Thymus (tissue), 14 donors: ENCODE measurements at places on chromosomes 13 and 19.

GRCh38 chr13:94210816-94211215 is 268.7 kb downstream of the DCT start:
- no peak for DNase-seq
- H3K27ac ChIP-seq, result no peak overlapping the region
- no peaks in the 10 kb centered on the region for H3K4me1 ChIP-seq
- H3K36me3 ChIP-seq, result no peaks in the 10 kb centered on the region
- H3K4me3 ChIP-seq, result no peak overlapping the region

GRCh38 chr13:52461265-52461664 is 6.0 kb downstream of the CKAP2 start:
- H3K36me3 ChIP-seq, result peaks cover 68% of the 10 kb centered on the region
- H3K4me3 ChIP-seq, result no peak overlapping the region
- no peaks in the 10 kb centered on the region for H3K27me3 ChIP-seq
- H3K4me1 ChIP-seq, result peaks cover 11% of the 10 kb centered on the region
- no peak for DNase-seq

DNA sequence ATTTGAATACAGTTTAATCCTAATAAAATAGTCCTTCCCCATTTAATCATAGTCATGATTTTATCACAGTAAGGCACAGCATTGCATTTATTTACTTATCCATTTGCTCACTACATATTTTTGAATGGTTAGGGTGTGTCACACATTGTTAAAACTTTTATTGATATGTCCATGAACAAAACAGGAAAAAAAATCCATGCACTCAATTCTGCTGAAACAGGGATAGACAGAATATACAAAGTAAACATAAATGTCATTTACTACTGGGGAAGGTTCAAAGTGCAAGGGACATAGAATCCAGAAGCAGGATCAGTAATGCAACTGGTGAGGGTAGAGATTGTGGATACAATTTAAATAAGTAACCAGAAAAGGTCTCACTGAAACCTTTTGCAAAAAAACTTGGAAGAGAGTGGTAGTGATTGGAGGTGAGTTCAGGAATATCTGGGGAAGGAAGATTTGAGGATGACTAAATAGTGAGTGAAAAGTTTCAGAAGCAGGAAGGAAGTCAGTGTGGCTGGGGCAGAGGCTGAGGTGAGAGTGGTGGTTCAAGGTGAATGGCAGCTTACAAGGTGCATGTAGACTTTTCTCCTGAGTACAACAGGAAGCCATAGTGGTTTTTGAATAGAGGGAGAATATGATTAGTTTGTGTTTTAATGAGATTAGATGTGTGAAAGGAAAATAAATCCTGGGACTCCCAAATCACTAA is 387.2 kb upstream of the ATXN8OS start:
- no peaks in the 10 kb centered on the region for H3K36me3 ChIP-seq
- no peaks in the 10 kb centered on the region for H3K4me1 ChIP-seq
- no peak overlapping the region for H3K27ac ChIP-seq
- DNase-seq, result no peak
- H3K4me3 ChIP-seq, result no peak overlapping the region

- no peak overlapping the region for H3K27ac ChIP-seq
- H3K27me3 ChIP-seq, result peaks cover 36% of the 10 kb centered on the region
- H3K4me3 ChIP-seq, result no peak overlapping the region
- H3K4me1 ChIP-seq, result no peaks in the 10 kb centered on the region
Measured at GRCh38 chr19:18867199-18867598, 28.8 kb downstream of the CERS1 start.

DNA sequence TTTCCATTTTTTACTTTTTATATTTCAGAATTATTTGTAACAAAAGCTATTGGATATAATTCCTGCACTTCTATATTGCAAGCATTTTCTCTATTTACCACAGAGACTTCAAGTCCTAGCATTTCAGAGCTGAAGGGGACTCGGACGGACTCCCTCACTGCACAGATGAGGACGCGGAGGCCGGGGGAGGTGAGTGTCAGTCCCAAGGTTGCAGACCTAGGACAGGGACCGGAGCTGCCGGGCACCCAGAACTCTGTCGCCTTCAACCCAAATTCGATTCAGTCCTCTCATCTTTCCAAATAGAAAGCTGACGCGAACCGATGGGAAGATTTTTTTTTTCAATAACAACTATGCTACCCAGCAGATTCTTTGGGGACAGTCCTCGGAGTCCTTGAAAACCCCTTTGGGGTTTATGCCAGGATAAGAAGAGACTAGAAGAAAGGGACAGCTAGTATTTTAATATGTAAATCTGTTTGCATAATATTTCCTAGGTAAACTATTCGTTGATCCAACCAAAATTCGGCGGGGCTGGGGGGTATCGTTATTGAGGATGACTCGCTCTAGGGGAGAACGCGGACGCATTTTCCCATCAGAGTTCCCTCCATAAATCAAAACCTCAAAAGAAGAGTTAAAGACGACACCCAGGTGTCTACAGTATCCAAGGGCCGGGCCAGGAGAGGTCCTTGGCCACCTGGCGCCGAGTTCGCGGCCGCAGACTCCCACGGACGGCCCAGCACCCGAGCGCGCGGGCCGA is 803 bp downstream of the FLT3 start:
- no peak overlapping the region for H3K27ac ChIP-seq
- DNase-seq, result no peak
- H3K36me3 ChIP-seq, result no peaks in the 10 kb centered on the region
- peak overlapping the region; percentile 53 for H3K4me3 ChIP-seq

DNA sequence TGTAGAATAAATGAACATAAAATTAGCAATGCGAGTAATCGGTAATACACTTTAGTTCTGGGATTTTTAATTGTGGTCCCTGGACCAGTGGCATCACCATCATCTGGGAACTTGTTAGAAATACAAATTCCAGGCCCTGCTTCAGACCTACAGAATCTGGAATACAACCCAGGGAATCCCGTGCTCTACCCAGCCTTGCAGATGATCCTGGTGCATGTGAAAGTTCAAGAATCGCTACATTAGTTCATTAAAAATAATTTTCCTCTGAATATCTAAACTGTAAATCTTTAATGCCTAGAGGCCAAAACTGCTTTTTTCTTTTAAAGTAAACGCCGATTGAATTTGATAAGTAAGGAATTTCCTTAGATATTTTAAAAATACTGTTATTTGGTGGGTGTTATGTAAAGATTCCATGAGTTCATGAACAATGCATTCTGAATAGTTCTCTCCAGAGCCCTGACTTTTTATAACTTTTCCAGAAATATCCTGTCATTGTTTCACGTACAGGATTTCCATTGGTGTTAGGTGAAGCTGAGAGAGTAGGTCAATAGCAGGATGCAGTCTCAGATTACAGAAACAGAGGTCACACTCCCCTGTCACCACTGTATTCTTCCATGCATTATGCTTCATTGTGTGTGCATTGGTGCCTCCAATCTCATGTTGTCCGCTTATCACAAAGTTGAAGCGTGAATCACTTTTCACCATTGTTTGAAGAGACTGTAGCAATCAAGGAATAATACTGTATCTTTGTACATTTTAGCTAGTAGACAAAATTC is 596.5 kb upstream of the KLF12 start:
- H3K36me3 ChIP-seq, result no peaks in the 10 kb centered on the region
- H3K27ac ChIP-seq, result no peak overlapping the region
- H3K27me3 ChIP-seq, result no peaks in the 10 kb centered on the region
- no peak for DNase-seq
- H3K4me1 ChIP-seq, result no peaks in the 10 kb centered on the region

DNA sequence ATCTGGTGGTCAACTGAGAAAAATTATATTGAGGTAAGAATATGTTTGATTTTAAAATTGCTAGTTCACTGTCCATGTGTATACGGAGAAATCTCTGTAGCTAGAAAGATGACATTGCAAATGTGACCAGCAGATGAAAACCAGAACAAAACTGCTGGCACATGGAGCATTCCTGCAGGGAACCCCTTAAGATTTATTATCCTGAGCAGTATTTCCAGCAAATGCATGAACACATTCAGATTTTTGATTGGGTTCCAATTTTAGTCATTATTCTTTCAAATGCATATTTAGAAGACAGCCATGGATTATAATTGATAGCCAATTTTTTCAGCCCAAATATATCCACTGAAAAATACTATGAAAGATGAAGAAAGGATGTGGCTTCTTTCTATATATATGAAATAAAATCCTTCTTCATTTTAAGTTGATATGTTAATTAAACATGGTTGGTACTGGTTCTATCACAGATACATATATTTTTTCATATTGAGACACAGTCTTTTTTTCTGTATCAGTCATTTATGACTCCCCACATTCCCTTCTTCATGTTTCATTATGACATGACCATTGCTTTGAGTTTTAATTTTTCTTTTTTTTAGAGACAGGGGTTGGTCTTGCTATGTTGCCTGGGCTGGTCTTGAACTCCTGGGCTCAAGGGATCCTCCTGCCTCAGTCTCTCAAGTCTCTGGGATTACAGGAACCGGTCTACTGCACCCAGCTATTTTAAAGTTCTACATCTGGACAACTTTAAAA is 376.5 kb downstream of the KLF12 start:
- no peak overlapping the region for H3K4me3 ChIP-seq
- no peaks in the 10 kb centered on the region for H3K27me3 ChIP-seq
- H3K36me3 ChIP-seq, result no peaks in the 10 kb centered on the region
- no peak overlapping the region for H3K27ac ChIP-seq

GRCh38 chr13:28872427-28873176 is 52.5 kb downstream of the MTUS2 start:
- no peaks in the 10 kb centered on the region for H3K27me3 ChIP-seq
- H3K27ac ChIP-seq, result no peak overlapping the region
- no peak for DNase-seq
- H3K4me3 ChIP-seq, result no peak overlapping the region
- H3K36me3 ChIP-seq, result no peaks in the 10 kb centered on the region

GRCh38 chr13:34469196-34469986 is 472.7 kb upstream of the NBEA start:
- no peak for DNase-seq
- no peak overlapping the region for H3K27ac ChIP-seq
- H3K4me3 ChIP-seq, result no peak overlapping the region
- no peaks in the 10 kb centered on the region for H3K4me1 ChIP-seq

GRCh38 chr19:49690079-49690655 is 749 bp upstream of the CPT1C start:
- peaks cover 4% of the 10 kb centered on the region for H3K4me1 ChIP-seq
- H3K27me3 ChIP-seq, result peaks cover 23% of the 10 kb centered on the region
- DNase-seq, result no peak
- H3K36me3 ChIP-seq, result peaks cover 28% of the 10 kb centered on the region

- no peak overlapping the region for H3K4me3 ChIP-seq
- peaks cover 9% of the 10 kb centered on the region for H3K36me3 ChIP-seq
- H3K27me3 ChIP-seq, result no peaks in the 10 kb centered on the region
- no peak for DNase-seq
- H3K4me1 ChIP-seq, result peaks cover 18% of the 10 kb centered on the region
- no peak overlapping the region for H3K27ac ChIP-seq
Measured at GRCh38 chr19:58330458-58330857, 3.7 kb downstream of the ZSCAN22 start.

GRCh38 chr13:113666951-113667701 is at the start of gene GRK1:
Gene GRK1, plus strand, starts transcription at chr13:113667219. Its CDS starts 168 bp downstream, at chr13:113667387.
- DNase-seq, result no peak
- H3K4me1 ChIP-seq, result peaks cover 4% of the 10 kb centered on the region
- no peaks in the 10 kb centered on the region for H3K36me3 ChIP-seq
- peaks cover 11% of the 10 kb centered on the region for H3K27me3 ChIP-seq
- H3K27ac ChIP-seq, result no peak within 1 kb of the TSS

DNA sequence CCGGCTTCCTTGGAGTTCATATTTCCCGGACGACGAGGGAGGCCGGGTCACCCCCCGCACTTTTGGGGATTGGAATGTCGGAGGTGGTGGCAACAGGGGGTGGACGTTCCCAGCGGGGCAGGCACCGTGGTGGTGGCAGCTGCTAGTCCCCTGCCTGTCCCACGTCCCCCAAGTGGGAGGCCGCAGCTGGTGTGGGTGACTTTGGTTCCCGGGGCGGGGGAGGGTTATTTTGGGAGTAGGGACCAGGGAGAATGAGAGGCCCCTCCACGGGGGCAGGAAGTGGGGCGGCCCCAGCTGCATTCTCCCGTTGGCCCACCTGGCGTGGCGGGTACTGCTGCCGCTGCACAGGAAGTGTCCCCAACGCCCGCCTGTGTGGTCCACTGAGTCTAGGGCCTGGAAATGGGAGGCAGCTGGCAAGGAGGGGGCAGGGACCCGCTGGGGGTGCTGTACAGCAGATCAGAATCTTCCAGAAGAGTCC is 11.1 kb upstream of the PLIN3 start:
- H3K27ac ChIP-seq, result peak overlapping the region; percentile 79
- no peaks in the 10 kb centered on the region for H3K36me3 ChIP-seq
- no peaks in the 10 kb centered on the region for H3K27me3 ChIP-seq
- peak overlapping the region; percentile 33 for H3K4me3 ChIP-seq
- H3K4me1 ChIP-seq, result peaks cover 56% of the 10 kb centered on the region
- DNase-seq, result peak; percentile 83

- no peak for DNase-seq
- H3K36me3 ChIP-seq, result no peaks in the 10 kb centered on the region
- H3K4me1 ChIP-seq, result no peaks in the 10 kb centered on the region
- no peak overlapping the region for H3K4me3 ChIP-seq
- H3K27ac ChIP-seq, result no peak overlapping the region
Measured at GRCh38 chr13:51673165-51673564, 88.9 kb downstream of the WDFY2 start.

DNA sequence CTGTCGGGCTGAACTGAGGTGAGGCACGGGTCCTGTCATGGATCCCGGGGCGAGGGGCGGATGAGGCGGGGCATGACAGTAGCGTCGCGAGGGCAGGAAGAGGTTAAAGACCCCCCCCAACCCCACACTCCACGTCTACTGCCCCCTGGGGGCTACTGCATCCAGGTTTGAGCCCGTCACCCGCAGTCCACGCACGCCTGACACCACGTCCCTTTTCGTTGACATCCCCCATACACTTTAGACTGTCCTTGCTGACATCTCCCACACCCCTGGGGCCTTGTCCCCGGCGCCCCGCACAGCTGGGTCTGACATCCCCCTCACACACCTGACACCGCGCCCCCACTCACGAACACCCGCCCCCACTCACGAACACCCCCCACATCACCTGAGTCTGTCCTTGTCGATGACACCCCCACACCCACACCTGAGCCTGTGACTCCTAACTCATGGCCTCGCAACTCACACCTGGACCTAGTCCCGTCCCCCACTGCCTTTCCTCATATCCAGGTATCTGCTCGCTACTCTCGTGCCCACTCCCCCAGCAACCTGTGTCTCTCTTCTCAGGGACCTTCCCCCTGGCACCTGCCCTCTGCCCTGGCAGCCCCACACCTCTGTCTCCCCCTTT is 416 bp downstream of the SLC25A42 start:
- peaks cover 6% of the 10 kb centered on the region for H3K36me3 ChIP-seq
- peak overlapping the region; percentile 75 for H3K4me3 ChIP-seq
- H3K4me1 ChIP-seq, result peaks cover 4% of the 10 kb centered on the region
- DNase-seq, result no peak
